Sigmoid colon (tissue), 7 donors: ENCODE measurements at places on chromosomes 3 and 15. TPM values are rescaled to one million over a fixed set of nuclear protein-coding genes. Genes with fewer than 3 reads are reported as not detected.
A peak's percentile ranks its signal among the peaks of the same experiment; 100 is the strongest.

DNA sequence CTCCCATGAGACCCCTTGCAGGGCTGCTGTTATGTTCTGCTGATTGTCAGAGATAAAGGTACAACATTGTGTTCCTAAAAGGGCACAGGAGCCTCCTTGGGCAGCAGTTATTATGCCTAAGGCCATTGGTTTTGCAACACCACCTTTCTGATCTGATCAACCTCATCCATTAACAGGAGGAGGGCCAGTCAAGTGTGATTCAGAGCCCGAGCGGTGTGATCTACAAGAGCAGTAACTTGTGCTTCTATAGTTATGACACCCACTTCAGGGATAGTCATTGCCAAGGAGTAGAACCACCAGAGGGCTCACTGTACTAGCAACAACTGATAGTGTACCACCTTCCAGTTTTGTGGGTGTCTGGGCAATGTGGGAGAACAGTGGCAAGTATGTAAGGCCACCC lies 1457.9 kb upstream of the CADM2 start:
- no peak for DNase-seq

- no peak for DNase-seq
Measured at GRCh38 chr15:83978588-83978987, 257.0 kb upstream of the GOLGA6L4 start.

DNA sequence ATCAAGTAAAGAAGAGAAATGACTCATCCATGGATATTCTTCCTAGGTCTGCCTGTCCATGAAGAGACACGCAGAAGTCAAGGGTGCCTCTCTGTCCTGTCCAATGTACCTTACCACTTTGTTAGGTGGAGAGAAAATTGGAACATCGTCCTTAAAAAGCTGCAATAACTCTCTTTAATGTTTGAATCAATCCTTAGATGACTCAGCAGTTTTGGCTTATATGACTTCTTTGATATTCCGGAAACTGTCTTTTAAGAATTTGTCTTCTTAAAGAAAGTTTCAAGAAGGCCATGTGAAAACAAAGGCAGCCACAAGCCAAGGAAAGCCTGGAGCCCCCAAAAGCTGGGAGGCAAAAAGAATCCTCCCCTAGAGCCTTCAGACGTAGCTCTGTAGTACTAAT lies 49.2 kb downstream of the MRPL3 start:
- no peak for DNase-seq

The EOGT gene
- total RNA-seq: 85.3 TPM

- DNase-seq: no peak
Measured at GRCh38 chr15:38065721-38066345, 131.4 kb downstream of the TMCO5A start.

The CHRM5 gene
- total RNA-seq: not detected

- DNase-seq: peak; percentile 50
Measured at GRCh38 chr3:126119008-126119675, 35.2 kb upstream of the SLC41A3 start.

GRCh38 chr3:30711151-30711550 lies 104.8 kb downstream of the TGFBR2 start:
- DNase-seq: no peak

The PAK6 gene
- 0.33 TPM for total RNA-seq

DNA sequence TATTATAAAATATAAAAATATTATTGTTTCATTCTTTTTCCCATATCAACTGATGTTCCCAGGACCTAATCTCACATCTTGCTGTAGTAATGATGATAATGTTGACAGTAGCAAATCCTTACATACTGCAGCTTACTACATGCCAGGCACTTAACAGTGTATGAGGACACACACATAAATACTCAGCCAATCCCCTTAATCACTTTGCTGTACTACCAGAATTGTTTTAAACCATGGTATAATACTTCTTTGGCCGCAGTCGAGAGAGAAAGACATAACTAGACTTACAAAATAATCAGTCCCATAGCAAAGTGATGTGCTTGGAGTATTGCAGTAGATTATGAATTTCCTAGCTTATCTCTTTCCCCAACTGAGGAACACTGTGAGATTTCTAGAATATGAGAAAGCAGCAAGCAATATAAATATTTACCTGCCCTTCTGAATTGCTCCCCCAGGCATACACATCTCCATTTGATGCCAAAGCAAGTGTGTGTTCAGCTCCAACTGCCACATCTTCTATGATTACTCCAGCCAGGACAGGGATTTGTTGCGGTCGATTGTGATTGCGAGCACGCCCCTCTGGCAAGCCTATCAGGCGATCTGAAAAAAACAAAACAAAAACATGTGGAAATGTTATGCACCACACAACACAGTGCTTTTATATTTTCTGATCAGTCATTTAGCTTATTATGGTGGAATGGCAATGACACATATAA lies 33.0 kb downstream of the FBXL22 start:
- DNase-seq: no peak
